ENCODE measurements at places on chromosomes 1 and 21. TPM values are rescaled to one million over a fixed set of nuclear protein-coding genes. Genes with fewer than 3 reads are reported as not detected.

Gene DHCR24
- total RNA-seq, result 17.2 TPM

Gene ZBTB37
- total RNA-seq, result 47.3 TPM

Gene KRTAP15-1
- total RNA-seq, result not detected

Gene OR10K1
- total RNA-seq, result not detected

Gene LAMC2
- total RNA-seq, result not detected

Gene LRRC71
- not detected for total RNA-seq

Gene FASLG
- total RNA-seq, result 44.5 TPM

Gene PTPRC
- total RNA-seq, result 1,334 TPM

Gene MYOM3
- not detected for total RNA-seq

DNA sequence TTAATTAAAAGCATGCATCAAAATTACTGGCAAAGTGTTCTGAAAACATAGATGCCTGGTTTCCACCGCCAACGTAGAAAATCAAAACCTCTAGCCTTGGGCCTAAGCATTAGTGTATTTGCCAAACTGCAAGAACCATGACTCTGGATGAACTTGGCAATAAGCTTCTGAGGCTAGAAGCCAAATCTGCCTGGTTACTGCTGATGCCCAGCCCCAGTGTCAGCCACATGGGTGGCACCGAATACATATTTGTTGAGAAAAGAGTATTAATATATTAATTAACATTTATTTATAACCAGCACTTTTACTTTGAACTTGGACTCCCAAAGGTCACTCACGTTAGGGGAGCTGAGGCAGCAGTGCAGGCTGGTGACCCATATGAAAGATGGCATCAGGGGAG, 140.6 kb upstream of the HMGB4 start:
- DNase-seq, result no peak

DNA sequence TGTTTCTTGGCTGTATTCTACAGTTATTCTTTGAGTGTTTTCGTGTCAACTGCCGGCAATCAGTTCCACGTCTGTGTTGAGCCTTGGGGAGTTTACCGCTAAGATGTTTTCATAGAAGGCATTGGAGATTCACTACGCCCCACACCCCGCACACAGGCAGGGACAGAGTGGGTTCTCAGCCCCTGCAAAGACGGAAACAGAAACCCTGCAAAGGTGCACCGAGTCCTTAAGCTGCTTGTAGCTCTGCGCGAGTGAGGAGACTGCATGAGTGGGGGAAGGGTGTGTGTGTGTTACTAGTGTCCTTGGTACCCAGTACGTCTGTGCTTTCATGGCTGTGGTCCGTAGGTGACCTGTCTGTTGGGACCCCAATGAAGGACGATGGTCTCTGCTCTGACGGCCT, 1.9 kb downstream of the LHX4 start:
- no peak for DNase-seq

GRCh38 chr1:215889871-215890270, 322.8 kb downstream of the KCTD3 start:
- DNase-seq, result no peak

DNA sequence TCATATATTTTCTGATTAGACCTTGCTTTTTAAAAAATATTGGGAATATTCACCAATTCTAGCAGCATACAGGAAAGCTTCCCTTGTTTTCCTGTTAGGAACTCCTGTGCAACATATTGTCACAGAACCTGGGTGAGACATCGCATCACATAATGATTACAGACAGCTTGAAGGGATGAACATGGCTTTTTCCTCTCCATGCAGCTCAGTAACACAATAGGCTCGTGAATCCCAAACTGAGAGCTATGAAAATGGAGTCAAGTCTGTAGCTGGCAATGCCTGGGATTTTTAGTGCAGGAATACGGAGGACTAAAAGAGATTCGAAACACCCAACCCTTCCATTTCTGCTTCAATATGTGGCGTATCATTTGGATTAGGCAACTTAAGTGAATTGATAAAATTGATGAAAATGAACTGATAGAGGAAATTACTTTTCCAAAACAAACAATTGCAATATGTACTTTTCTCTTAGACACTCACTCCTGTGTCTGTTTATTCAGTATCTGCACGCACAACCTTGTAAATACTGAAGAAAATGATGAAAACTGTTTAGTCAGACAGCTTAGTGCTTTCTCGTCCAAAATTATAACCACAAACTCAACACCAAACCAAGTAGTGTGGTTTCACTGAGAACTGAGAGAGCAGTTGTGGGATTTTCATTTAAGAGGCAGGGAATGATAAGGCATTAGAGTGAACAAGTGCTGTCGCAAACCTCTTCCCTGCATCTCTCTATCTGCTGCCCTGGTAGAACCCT, 250.4 kb downstream of the PTBP2 start:
- DNase-seq, result no peak

GRCh38 chr1:17485281-17485680, 45.8 kb upstream of the RCC2 start:
- peak; percentile 33 for DNase-seq

DNA sequence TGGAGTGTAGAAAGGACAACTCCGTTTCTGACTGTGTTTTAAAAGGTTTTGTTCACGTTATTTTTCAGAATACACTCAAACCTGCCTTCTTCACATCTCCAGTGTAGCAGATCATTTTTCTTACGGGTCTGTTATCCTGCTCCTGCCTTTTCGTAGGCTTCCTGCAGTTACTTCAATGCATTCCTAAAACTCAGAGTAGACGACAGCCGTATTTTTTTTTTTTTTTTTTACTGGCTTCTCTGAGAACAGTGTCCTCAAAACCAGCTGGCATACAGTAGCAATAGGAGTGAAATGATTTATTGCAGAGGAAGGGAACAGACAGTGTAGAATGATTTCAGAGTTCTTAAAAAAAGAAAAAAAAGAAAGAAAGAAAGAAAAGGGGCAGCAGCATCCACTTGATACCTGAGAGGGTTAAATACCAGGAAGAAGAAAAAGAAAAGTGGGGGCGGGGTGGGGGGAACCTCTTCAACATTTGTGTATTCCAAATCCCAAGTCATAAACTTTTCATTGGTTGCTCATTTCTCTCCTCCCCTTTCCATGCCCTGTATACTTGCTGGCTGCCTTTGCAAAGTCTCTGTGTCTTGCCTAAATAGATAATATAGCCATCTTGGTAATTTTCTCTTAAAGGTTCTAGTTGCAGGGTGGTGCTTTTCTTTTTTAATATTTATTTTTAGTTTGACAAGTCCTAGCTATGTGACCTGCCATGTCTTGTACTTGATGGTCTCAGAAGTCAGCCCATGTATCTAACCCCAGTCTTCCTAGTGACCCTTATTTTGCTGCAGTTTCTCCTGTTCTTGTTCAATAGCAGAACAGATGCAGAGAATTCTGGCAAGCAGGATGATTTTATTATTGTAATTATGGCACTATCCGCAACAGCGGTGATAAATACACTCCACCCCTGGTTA, 2.8 kb downstream of the TGFB2 start:
- no peak for DNase-seq

DNA sequence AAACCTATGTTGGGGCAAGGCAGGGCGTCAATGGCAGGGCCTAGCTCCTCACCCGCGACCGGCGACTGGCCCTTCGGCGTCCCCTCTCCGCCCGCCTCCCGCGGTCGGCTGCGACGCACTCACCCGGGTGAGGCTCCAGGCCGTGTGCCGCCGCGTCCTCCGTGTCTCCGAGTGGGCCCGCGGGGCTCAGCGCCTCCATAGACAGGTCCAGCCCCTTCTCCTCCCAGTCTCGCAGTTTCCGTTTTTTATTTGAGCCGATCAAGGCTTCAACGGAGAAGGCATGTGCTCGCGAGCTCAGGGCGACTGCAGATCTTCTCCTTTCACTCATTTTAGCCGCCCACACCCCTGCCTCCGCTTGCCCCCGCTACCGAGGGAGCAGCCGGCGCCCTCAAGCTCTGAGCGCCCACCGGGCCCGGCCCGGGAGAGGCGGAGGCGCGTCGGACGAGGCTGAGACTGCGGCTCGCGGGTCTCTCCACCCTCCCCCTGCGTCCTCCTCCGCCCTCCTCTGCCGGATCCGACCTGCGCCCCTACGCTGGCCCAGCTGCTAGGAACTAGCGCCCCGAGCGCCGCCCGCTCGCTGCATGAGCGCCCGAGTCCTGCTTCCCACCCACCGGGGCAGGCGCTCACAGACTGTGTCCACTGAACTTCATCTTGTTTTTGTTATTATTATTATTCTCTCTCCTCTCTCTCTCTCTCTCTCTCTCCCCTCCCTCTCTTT, 516 bp downstream of the TBX15 start:
- no peak for DNase-seq

DNA sequence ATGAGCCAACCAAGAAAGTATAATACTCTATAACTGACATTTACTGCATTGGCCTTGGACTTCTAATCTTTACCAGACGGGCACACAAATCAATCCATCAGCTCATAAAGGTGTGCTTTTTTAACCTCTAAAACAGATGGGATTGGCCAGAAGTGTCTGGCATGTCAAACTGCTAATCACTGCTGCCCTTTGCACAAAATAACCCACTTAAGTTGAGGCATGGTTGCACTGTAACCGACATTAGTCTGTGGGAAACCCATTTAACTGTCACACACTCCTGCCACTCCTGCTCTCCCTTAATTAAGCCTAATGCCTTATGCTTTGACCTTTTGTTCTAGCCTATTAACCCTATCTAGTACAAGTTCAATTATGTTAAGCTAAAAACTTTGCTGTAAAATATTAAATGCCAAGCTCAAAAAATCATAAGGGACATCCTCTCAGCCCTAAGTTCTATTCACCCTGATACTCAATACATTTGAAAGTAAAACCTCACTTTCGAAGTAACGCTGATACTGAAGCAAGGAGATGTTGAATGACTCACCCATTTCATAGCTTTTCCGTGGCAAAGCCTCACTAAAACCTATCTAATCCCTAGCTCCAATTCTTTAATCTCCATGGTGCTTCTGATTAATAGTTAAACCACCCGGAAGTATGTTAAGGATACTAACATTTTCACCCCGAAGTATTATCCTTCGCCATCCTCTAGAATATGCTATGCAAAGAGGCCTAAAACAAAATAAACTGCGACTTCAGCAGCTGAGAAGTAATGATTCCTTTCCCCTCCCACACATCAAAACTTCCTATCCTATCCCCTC, 12.9 kb downstream of the NRIP1 start:
- DNase-seq, result no peak

GRCh38 chr1:6054596-6054995, 8.9 kb downstream of the KCNAB2 start:
- DNase-seq, result no peak

DNA sequence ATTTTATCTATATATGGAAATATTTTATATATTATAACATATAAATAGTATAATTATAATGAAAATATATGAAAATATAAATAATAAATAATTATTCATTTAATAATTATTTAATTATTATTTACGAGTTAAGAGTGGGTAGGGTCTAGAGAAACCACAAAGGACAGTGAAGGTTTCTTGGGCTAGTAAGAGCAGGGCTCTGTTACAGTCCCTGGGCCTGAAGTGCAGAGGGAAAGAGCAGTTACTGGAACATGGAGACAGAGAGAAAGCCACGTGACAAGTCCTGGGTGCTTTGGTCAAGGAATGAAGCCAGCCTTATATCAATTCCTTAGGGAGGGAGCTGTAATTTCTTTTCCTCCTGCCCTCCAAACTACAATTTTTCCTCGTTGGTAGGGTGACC, 117.2 kb upstream of the OLIG2 start:
- no peak for DNase-seq

GRCh38 chr1:38101037-38101785, 54.6 kb upstream of the POU3F1 start:
- DNase-seq, result no peak

GRCh38 chr21:38957575-38958322, 152.0 kb downstream of the ETS2 start:
- DNase-seq, result no peak

DNA sequence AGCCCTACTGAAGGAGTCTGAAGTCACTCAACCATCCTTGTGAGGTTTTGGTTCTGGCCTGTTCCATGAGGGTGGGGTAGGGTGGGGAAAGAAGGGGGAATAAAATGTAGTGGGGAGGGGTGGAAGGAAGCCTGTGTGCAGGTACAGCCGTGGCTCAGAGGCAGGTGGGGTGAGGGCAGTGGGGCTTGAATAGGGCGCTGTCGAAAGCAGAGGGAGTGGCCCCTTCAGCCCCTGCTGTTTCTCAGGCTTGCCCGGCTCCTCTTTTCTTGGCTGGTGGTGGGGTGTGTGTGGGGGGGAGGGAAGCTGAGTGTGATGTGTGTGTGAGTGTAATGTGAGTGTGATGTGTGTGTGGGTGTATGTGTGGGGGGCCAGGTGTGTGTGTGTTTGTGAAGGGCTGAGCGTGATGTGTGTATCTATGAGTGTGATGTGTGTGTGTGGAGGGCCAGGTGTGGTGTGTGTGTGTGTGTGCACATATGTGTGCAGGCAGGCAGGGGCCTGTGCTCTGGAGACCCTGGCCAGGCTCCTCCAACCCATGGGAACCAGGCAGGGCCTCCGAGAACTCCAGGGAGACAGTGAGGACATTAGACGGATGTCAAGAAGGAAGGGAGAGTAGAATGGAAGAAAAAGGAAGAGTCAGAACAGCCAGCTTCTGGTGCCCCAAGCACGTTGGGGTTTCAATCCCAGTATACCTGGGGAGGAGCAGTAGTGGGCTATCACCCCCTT, 9.0 kb downstream of the SOX13 start:
- no peak for DNase-seq

GRCh38 chr1:203131548-203132200, 4.1 kb downstream of the ADORA1 start:
- DNase-seq, result no peak

DNA sequence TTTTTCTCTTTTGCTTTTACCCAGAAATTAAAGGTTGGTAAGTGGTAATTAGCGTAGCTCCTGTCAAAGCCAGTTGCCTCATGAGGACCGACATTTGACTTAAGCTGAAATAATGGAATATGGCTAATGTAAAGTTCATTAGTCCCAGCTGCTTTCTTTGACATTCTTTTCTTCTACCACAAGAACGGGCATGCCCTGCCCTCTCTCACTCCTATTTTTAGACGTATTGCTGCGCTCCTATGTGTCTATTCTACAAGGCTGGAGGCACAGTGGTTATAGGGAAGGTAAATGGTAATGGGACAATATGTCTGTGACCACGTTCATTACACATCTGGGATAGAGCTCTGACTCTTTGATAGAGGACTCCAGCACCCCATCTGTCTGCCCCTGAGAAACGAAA, 6.8 kb downstream of the CORT start:
- DNase-seq, result no peak

DNA sequence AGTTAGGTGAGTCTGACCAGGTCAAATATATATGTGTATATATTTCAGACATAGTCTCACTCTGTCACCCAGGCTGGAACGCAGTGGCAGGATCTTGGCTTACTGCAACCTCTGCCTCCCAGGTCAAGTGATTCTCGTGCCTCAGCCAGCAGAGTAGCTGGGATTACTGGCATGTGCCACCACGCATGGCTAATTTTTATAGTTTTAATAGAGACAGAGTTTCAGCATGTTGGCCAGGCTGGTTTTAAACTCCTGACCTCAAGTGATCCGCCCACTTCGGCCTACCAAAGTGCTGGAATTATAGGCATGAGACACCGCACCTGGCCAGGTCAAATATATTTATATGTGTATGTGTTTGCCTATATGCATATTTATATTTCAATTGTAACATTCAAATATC, 581.5 kb upstream of the B3GALT2 start:
- DNase-seq, result no peak
